LoVo (cell line): ENCODE measurements at places on chromosomes 16 and 17.

DNA sequence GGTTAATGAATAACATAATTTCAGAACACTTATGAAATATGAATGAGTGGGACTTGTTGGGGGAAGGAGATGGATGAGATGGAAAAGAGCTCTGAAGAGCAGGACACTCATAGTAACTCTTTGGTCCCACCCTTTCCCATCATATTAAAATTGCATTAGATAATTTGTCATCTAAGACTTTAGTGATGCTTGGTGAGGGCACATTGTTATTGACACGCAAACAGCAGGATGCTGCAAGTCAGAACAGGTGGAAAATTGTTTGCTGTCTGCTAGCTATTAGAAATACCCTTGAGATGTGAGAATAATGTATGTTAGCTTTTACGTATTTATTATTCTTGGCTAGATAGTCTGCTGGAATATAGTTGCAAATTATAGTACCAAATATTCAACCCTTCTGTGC, 75.7 kb downstream of the TANC2 start:
- DNase-seq: no peak

DNA sequence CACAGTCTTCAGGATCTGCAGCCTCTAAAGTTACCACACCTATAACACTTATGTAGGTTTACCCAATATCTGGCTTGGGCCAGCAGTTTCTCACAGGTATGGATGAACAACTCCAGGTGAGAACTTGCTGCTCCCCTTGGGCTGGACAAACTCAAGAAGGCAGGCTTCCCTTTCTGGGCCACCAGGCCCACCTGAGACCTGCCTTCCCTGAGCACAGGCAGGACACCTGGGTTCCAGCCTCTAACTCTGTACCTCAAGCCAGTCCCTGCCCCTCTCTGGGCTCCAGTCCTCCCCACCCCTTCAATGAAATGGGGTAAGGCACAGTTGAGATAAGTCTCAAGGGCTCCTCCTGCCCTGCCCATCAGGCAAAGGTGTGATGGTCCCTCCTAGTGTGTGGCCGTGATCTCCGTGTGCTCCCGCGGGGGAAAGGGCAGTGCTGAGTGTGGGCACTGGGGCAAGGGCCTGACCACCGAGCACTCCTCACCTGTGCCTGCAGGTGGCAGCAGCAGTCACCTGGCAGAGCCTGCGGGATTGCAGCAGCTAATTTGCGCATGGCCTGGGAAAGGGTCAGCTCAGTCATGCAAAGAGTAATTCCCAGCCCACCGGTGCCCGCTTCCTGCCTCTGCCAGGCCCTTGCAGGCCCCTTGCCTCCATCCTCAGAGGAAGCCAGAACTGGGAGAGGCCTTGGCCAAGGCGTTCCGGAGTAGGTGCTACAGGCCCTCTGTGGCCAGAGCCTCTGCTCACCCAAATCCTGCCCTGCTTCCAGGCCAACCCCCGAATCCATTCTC, 28.2 kb upstream of the ADGRG1 start:
- DNase-seq: peak; percentile 38

DNA sequence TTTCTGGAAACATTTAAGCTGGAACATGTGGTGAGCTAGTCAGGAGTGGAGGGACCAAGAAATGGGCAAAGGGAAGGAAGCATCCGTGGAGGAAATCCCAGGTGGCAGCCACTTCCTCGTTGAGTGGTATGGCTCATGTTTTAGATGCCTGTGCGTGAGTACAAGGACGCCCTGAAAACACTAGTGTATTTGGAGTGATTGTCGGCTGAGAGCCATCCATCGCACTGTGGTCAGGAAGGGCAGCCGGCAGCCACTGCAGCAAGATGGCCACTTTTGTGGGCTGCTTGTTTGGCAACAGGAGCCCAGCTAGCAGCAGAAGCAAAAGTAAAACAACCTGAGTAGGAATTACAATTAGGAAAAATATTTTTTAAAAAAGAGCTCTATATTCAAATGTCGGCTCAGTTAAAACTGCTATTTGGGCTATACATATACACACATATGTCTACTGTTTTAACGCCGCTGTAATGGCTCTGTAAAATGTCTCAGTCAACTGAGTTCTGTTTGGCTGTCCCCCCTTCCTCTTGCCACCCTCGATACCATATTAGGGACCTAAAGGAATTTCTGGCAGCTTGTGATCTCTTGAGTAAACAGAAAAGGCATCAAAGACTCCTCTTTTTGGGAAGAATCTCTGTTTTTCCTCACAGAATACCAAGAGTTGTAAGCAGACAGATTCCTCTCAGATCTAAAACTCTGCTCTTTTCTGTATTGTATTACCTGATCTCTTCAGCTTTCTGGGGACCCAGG, 39.2 kb downstream of the BRD7 start:
- no peak for DNase-seq

GRCh38 chr17:19305761-19306159, 56.8 kb downstream of the B9D1 start:
- no peak for DNase-seq

GRCh38 chr17:74713171-74713755, 540 bp upstream of the CD300LF start:
- DNase-seq: no peak

DNA sequence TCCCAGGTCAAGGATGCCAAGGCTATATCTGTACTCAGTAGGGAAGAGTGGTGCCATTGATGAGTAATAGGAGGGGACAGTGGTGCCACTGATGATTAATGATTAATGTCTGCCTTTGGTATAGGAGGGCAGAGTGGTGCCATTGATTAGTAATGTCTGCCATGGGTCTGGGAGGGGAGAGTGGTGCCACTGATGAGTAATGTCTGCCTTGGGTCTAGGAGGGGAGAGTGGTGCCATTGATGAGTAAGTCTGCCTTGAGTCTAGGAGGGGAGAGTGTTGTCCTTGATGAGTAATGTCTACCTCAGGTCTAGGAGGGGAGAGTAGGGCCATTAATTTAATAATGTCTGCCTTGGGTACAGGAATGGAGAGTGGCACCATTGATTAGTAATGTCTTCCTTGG, 507.8 kb upstream of the EEF2KMT start:
- DNase-seq: no peak

DNA sequence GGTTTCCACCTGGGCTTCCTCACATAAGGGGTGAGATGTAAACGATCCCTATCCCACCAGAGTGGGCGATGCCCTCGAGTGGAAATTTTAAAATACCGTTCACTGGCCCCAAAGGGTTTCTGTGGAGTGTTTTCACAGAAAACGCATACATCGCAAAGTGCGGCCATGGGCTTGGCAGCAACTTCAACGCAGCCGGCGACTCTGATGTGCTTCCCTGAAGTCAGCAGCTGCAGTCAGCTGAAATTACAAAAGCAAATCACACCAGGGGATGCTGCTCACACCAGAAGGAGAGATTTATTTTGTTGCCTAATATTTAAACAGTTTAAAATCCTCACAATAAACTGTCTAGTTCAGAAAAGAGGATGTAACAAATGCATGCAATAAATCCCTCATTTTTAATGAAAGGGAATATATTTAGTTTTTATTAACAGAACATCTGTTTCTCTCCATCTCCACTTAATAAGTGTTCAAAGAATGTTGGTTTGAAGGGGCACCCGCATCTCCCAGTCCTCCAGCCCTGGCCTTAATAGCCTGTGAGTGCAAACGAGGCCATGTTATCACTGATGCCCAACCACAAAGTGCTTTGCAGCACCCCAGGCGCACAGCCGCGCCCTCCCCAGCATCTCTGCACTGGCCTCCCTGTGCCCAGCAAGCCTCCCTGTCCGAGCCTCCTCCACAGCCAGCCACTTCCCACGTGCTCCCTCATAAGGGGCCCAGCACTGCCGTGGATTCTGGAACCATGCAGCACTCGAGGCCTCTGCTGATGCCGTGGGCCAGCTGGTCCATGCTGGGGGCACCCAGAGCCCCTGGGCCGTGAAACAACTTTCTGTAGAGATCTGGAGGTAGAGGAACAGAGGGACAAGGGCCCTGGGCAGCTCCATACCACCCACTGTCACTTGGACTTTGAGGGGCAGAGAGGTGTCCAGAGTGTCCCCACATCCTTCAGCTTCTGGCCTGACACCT, 17.3 kb upstream of the XYLT2 start:
- no peak for DNase-seq

- no peak for DNase-seq
Measured at GRCh38 chr16:3509470-3509928, 8.7 kb downstream of the CLUAP1 start.

DNA sequence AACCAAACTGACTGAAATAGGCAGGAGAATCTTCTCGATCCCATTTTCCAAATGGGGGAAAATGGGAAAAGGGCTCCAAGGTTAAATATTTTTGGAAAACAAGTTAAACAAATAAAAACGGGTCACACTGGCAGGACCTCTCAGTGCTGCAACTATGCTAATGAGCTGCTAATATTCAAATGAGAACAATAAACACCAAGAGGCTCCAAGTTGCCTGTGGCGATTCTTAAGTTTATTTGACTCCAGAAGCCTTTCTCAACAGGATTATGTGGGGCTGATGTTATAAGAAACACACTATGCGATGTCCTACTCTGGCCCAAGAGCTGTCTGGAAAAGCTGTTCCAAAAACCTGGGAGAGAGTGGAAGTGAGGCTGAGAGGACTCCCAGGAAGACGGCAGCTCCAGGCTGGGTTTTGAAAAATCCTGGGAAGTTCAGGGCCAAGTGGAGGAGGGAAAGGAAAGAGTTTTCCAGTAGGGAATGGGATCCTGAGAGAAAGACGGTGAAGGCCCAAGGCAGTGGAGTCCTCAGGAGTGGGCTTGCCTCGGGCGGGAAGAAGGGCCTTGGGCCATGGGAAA, 21.4 kb downstream of the WNT3 start:
- no peak for DNase-seq

GRCh38 chr16:730666-731509, 4.0 kb downstream of the HAGHL start:
- no peak for DNase-seq

DNA sequence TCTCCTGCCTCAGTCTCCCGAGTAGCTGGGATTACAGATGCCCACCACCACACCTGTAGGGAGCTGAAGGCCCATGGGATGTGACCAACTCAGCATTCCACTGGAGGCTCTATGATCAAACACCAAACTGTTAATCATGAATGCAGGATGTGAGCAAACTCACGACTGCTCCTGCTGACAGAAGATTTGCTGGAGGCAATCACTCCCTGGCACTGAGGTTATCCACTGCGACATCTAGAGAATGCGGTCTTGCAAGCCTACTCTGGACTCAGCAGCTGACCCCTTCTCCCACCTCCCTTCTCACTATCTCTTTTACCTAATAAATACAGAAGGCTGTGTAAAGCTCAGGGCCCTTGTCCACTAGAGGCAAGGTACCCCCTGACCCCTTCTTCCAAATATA, 4.9 kb downstream of the TEX14 start:
- DNase-seq: no peak

DNA sequence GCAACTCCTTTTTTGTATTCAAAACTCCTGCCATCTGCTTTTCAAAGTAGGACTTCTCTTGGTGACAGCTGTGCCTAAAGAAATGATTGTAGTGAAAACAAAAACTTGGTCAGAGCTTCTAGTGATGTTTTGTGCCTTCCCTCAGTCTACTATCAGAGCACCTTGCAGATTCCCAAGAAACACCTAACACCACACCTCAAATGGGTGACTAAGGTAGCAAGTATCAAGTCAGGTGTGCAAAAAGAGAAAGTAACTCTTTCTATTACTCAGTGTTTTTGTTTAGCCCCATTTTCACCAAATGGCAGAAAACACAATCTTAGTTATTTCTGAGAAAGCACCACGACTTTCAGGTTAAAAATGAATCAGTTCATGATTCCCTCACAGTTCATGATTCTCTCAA, 2.0 kb upstream of the PMFBP1 start:
- no peak for DNase-seq

DNA sequence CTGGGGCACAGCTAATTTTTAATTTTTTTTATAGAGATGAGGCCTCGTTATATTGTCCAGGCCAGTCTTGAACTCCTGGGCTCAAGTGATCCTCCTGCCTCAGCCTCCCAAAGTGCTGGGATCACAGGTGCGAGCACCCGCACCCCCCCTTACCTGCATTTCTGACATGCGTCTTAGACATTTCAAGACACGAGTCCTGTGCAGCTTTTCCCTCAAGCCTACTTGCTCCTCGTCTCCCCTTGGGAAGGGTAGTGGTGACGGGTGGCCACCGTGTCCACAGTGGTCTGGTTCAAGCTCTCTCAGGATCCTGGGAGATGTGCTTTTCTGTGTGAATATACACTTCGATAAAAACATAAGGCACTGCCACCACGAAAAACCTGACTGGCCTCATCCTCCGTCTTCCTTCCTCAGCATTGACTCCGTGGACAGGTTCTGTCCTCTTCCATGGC, 9.6 kb downstream of the CANT1 start:
- no peak for DNase-seq

DNA sequence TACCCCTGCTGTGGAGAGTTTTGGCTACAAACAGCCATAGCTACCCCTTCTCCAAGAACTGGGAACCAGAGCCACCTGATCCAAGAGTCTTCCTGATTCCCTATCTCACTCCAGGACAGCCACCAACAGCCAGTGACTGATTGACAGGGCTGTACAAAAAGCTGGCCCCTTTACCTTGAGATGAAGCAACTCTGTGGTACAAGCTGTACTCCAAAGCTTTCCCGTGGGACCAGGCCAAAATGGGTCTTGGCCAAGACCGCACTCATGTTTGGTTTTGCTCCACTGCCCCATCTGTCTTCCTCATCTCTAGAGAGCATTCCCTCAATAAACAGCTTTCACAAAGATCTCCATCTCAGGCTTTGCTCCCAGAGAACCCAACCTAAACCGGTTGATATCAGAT, 43.6 kb downstream of the RNF157 start:
- DNase-seq: no peak

GRCh38 chr17:32275060-32276042, 9.7 kb downstream of the RHBDL3 start:
- DNase-seq: no peak

- DNase-seq: no peak
Measured at GRCh38 chr17:63995626-63996025, 2.5 kb upstream of the PRR29 start.

DNA sequence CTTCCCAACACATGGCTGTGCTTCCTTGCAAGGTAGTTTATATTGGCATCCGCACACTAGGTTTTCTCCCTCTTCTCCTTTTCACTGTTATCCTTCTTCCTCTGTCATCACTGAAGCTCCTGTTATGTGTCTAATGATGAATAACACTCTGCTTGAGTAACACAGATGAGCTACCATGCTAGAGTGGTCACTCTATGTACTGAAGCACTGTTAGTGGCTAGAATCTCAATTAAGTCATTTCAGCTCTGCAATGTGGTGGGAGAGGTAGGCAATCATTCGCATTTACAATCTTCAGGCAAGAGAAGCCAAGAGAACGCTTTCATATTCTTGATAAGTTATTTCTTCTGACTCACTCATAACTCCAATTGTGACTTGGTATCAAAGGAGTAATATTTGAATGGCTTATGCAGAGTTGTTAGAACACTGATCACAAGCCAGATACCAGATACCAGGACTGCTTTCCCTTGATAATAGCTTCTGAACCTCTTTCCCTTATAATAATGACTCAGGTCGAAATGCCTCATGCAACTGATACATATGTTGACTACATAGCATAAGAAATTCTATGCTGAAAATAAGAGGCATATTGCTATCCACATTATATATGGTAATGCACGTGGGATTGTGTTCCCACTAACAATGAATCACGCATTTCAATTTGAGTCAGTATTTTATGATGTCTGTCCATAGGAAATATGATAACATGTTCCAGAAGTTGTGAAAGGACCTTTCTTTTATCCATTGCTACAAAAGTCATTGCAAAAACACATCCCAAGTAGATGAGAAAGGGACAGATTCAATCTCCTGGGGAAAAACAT, 158.0 kb upstream of the HS3ST3A1 start:
- DNase-seq: no peak

- no peak for DNase-seq
Measured at GRCh38 chr16:85282842-85283241, 170.6 kb upstream of the CIBAR2 start.
